ENCODE measurements at places on chromosomes 12 and 14. TPM values are rescaled to one million over a fixed set of nuclear protein-coding genes. Genes with fewer than 3 reads are reported as not detected.

SYNE3 gene
- total RNA-seq: 10.8 TPM

FSCB gene
- not detected for total RNA-seq

ASPG gene
- total RNA-seq: 8.8 TPM

CHGA gene
- 86.7 TPM for total RNA-seq

KRT78 gene
- total RNA-seq: not detected

PPP1R1A gene
- not detected for total RNA-seq

TGM1 gene
- total RNA-seq: 2.6 TPM

ARHGAP9 gene
- total RNA-seq: 5.0 TPM

DNA sequence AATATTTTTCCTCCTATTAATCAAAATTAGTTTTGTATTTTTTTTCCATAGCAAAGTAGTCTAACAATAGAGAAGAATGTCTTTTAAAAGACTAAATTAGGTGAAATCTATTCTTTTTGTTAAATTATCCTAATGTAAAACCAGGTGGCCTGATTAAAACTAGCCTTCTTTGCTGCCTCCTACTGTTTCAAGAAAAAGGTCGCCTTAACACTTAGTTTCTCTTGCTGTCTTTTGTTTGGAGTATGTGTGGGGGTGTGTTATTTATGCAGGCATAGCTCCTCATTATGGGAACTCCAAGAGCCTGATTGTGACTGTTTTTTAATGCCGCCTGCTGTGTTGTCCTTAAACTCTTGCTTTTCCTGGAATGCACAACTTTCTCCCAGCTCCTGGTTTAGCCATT is 855.3 kb downstream of the DIO2 start:
- no peaks in the 10 kb centered on the region for H3K27me3 ChIP-seq
- no peak overlapping the region for H3K27ac ChIP-seq
- DNase-seq: no peak
- H3K4me3 ChIP-seq: no peak overlapping the region

- no peak overlapping the region for H3K27ac ChIP-seq
- H3K36me3 ChIP-seq: no peaks in the 10 kb centered on the region
- H3K4me1 ChIP-seq: no peaks in the 10 kb centered on the region
- DNase-seq: no peak
These were observed 31.9 kb upstream of the IFNG-AS1 start for GRCh38 chr12:67957383-67957782.

- no peak overlapping the region for H3K4me3 ChIP-seq
- no peaks in the 10 kb centered on the region for H3K36me3 ChIP-seq
- no peaks in the 10 kb centered on the region for H3K4me1 ChIP-seq
- no peaks in the 10 kb centered on the region for H3K27me3 ChIP-seq
These were observed 548.6 kb upstream of the TBX3 start for GRCh38 chr12:115232455-115233156.

DNA sequence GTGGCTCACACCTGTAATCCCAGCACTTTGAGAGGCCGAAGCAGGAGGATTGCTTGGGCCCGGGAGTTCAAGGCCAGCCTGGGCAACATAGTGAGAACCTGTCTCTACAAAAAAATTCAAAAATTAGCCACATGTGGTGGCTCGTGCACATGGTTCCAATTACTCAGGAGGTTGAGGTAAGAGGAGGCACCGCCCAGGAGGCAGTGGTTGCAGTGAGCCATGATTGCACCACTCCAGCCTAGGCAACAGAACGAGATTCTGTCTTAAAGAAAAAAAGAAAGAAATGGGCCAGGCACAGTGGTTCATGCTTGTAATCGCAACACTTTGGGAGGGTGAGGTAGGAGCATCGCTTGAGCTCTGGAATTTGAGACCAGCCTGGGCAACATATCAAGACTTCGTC is 33.5 kb downstream of the MAP1LC3B2 start:
- no peaks in the 10 kb centered on the region for H3K27me3 ChIP-seq
- peak overlapping the region; percentile 75 for H3K27ac ChIP-seq
- H3K4me1 ChIP-seq: peaks cover 47% of the 10 kb centered on the region
- H3K36me3 ChIP-seq: no peaks in the 10 kb centered on the region
- no peak overlapping the region for H3K4me3 ChIP-seq

GRCh38 chr12:6106218-6106617 is 18.3 kb downstream of the VWF start:
- no peak for DNase-seq
- H3K36me3 ChIP-seq: no peaks in the 10 kb centered on the region
- H3K4me3 ChIP-seq: no peak overlapping the region
- no peaks in the 10 kb centered on the region for H3K27me3 ChIP-seq
- H3K27ac ChIP-seq: no peak overlapping the region

GRCh38 chr12:63354969-63355368 is 204.0 kb upstream of the AVPR1A start:
- H3K4me3 ChIP-seq: no peak overlapping the region
- H3K36me3 ChIP-seq: no peaks in the 10 kb centered on the region
- H3K27me3 ChIP-seq: no peaks in the 10 kb centered on the region
- no peak overlapping the region for H3K27ac ChIP-seq

GRCh38 chr12:1864456-1864855 is 44.1 kb downstream of the LRTM2 start:
- H3K27me3 ChIP-seq: peaks cover 22% of the 10 kb centered on the region
- H3K4me3 ChIP-seq: no peak overlapping the region
- no peak overlapping the region for H3K27ac ChIP-seq
- H3K4me1 ChIP-seq: no peaks in the 10 kb centered on the region

DNA sequence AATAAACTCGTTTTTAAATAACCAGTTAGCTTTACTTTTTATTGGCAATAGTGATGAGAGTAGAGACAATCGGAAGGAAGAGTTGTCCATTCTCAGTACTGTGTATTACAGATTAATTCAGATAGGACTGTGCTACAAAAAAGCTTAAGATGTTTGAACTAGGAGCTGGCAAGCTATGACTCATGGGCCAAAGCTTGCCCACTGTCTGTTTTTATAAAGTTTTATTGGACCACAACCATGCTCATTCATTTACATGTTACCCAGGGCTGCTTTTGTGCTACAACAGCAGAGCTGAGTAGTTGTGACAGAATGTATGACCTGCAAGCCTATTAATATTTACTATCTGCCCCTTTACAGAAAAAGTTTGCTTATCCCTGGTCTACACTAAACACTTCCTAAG is 19.4 kb downstream of the GNS start:
- no peaks in the 10 kb centered on the region for H3K4me1 ChIP-seq
- peaks cover 57% of the 10 kb centered on the region for H3K36me3 ChIP-seq
- H3K27ac ChIP-seq: no peak overlapping the region
- no peaks in the 10 kb centered on the region for H3K27me3 ChIP-seq
- DNase-seq: no peak

- H3K4me3 ChIP-seq: no peak overlapping the region
- no peak overlapping the region for H3K27ac ChIP-seq
- no peaks in the 10 kb centered on the region for H3K36me3 ChIP-seq
- no peaks in the 10 kb centered on the region for H3K27me3 ChIP-seq
- H3K4me1 ChIP-seq: no peaks in the 10 kb centered on the region
- peak; percentile 15 for DNase-seq
These were observed 47.1 kb downstream of the TBX3 start for GRCh38 chr12:114636723-114637480.

GRCh38 chr12:10607885-10608458 is 5.4 kb downstream of the MAGOHB start:
- peaks cover 11% of the 10 kb centered on the region for H3K4me1 ChIP-seq
- peaks cover 49% of the 10 kb centered on the region for H3K36me3 ChIP-seq
- no peak overlapping the region for H3K4me3 ChIP-seq
- peak; percentile 9 for DNase-seq
- H3K27ac ChIP-seq: no peak overlapping the region

DNA sequence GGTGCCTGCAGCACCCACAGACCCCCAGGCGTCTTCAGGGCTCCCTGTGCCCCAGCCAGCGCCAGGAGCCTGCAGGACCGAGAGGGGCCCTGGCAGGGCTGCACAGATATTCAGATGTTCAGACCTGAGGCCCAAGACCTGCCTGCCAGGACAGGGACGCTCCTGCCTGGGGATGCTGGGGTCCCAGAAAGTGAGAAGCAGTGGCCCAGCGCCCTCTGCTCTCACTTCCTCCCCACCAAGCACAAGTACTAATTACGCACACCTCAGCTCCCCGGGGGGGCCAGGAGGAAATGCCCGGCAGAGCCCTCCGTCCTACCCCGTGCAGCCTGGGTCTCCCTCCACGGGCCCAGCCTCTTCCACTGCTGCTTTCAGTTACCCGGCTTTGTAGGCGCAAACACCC is 28.8 kb upstream of the INF2 start:
- no peaks in the 10 kb centered on the region for H3K36me3 ChIP-seq
- no peak overlapping the region for H3K27ac ChIP-seq
- H3K4me3 ChIP-seq: no peak overlapping the region

DNA sequence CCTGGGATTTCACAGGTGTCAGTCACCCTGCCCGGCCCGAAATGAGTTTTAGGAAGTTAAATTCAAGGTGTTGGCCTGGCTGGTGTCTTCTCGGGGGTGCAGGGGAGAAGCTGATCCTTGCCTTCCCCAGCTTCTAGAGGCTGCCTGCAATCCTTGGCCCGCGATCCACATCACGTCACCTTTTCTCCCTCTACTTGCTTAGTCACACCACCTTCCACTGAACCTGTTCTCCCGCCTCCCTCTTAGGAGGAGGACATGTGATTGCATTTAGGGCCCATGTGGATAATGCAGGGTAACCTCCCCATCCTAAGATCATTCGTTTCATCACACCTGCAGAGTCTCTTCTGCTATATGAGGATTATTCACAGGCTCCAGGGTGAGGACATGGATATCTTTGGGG is 25.4 kb upstream of the ATXN2 start:
- H3K27ac ChIP-seq: no peak overlapping the region
- H3K36me3 ChIP-seq: no peaks in the 10 kb centered on the region
- H3K27me3 ChIP-seq: no peaks in the 10 kb centered on the region
- DNase-seq: peak; percentile 16
- no peaks in the 10 kb centered on the region for H3K4me1 ChIP-seq
- no peak overlapping the region for H3K4me3 ChIP-seq

DNA sequence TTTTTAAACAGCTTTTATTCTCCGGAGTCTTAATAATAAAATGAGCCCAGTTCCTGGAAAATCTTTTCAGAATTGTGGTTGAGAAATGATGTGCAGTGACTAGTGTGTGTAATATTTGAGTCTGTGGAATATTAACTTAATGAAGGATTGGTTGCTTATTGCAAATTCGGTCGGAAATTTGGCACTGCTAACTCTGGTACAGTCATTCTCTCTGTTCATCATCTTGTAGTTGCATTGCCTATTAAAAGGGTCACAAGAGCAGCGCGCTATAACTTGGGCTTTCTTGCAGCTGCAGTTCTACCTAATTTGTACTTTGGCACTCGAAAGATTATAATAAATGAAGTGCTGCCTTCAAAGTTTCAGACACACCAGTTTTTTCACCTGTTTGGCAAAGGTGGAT is 146.0 kb downstream of the FLRT2 start:
- no peaks in the 10 kb centered on the region for H3K27me3 ChIP-seq
- no peak overlapping the region for H3K27ac ChIP-seq
- H3K4me3 ChIP-seq: no peak overlapping the region
- no peaks in the 10 kb centered on the region for H3K4me1 ChIP-seq

DNA sequence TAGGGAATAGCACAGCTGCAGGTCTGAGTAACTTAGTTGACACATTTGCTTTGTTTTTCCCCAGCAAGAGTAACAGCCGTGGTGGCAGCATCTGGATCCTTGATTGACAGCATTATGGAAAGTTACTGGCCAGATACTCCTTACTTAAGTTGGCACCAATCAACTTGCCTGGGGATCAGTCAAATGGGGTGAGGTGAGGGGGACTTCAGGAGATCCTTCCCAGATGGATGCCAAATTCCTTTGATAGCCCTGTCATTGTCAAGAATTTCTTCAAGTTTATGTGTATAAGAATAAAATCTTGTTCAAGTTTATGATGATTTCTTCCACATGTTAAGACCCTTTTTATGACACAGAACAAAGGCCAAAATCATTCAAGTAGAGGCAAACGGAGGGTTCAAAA is 618.4 kb downstream of the SLC6A15 start:
- no peaks in the 10 kb centered on the region for H3K36me3 ChIP-seq
- H3K4me1 ChIP-seq: no peaks in the 10 kb centered on the region
- H3K27ac ChIP-seq: no peak overlapping the region
- no peaks in the 10 kb centered on the region for H3K27me3 ChIP-seq
- DNase-seq: no peak

DNA sequence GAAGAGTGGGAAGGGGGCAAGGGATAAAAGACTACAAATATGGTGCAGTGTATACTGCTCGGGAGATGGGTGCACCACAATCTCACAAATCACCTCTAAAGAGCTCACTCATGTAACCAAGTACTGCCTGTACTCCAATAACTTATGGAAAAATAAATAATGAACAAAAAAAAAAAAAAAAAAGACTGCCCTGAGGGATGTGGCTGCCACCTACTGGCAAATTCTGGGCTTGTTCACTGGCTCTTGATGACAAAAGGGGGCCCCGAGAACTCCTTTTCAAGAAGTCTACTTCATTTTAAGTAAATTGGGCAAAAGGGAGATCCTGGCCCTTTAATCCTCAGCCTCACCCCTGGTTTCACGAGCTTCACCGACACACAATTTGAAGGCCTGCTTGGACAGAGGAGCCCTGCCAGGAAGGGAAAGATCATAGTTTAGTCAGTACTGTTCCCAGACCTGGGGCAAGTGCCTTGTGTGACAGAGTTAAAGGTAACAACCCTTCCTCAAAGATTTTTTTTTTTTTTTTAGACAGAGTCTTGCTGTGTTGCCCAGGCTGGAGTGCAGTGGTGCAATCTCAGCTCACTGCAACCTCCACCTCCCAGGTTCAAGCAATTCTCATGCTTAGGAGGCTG is 26.1 kb upstream of the STAC3 start:
- peaks cover 96% of the 10 kb centered on the region for H3K36me3 ChIP-seq
- DNase-seq: peak; percentile 57
- H3K27ac ChIP-seq: no peak overlapping the region
- H3K4me3 ChIP-seq: no peak overlapping the region

GRCh38 chr14:103896578-103896977 is 31.7 kb upstream of the TDRD9 start:
- H3K4me1 ChIP-seq: peaks cover 46% of the 10 kb centered on the region
- H3K27me3 ChIP-seq: no peaks in the 10 kb centered on the region
- DNase-seq: no peak
- H3K27ac ChIP-seq: peak overlapping the region; percentile 72

DNA sequence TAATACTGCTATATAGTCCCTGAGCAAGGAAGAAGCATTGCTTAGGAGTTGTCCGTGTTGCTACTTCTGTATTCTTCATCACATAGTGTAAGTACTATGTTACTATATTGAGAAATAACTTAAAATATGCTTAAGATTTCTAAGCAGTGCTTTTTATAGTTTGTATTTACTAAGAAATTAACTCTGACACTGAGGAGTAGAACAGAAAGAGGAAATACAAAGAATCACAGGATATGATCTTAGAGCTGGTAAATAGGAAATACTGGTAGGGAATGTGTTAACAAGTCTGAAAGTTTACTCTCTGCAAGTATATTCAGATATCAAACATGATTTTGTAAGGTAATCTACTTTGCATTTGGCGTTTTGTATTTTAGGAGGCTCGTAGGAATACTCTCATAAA is 15.5 kb downstream of the XPOT start:
- H3K27ac ChIP-seq: no peak overlapping the region
- peaks cover 100% of the 10 kb centered on the region for H3K36me3 ChIP-seq
- no peaks in the 10 kb centered on the region for H3K4me1 ChIP-seq
- H3K4me3 ChIP-seq: no peak overlapping the region
- DNase-seq: no peak
- H3K27me3 ChIP-seq: no peaks in the 10 kb centered on the region

DNA sequence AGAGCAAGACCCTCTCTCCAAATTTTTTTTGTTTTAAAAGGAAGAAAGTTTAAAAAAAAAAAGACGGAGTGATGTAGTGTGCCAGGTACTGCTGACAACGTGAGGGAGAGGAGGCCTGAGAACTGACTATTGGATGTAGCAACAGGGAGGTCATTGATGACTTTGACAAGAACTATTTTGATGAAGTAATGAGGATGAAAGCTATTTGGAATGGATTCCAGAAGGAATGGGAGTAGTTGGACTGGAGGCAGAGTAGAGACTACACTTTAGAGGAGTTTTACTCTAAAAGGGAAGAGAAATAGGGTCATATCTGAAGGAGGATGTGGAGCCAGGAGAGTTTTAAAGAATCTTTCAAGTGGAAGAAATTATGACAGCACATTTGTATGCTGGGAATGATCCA is 27.8 kb upstream of the SLC38A2 start:
- H3K27me3 ChIP-seq: no peaks in the 10 kb centered on the region
- H3K27ac ChIP-seq: no peak overlapping the region
- H3K4me3 ChIP-seq: no peak overlapping the region
